ENCODE measurements at places on chromosomes 7 and 10.

DNA sequence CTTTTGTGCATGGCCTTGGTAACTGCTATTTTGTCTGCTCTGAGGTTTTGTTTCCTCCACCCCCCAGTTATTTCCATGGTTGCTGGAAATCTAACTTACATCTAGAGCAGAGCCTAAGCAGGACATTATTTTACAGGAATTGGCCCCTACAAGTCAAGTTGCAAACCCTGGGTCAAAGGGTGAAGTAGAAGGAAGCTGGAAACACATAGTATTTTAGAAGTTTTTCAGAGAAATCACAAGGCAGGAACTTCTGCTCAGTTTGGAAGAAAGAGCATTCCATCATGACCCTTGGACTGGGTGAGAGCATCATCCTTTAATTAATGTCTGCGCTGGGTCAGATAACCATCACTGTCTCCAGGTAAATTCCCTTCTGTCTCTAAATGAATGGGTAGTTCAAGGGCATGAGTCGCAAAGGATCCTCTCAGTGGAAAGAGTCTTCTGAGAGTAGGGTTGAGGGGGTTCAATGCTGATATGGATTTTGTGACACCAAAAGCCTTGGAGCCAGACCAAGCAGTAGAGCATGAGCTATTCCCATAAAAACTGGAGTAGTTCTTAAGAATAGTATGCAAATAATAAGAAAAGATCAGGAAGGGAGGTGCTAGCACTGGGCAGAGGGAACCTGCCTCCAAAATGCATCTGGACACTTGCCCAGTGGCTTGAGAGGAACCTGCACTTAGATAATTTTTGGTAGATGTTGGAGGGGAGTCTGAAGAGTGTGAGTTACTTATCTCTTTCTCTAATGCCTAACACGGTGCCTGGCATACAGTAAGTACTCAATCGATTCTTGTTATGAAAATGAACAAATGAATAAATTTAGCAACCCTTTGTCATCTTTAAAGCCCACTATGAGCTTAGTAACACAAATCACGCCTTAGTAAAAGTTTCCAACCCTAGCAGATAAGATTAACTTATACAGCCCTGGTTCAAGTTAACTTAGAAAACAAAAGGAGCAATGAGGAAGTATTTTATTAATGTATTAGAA, 160.6 kb upstream of the ADO start:
- no peak for DNase-seq

DNA sequence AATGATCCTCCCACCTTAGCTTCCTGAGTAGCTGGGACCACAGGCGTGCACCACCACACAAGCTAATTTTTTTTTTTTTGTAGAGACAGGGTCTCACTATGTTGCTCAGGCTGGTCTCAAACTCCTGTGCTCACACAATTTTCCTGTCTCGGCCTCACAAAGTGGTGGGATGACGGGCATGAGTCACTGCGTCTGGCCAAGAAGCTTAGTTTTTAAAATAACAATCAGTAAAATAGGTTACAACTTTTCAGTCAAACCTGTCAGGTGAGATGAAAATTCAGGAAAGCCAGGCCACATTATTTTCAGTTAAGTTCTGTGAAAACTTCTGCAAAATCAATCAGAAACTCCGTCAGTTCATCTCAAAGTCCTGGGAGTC, 55.4 kb downstream of the FAM241B start:
- DNase-seq: no peak

GRCh38 chr7:158257001-158257400, 330.6 kb downstream of the PTPRN2 start:
- no peak for DNase-seq

- DNase-seq: no peak
These were observed 38.9 kb upstream of the CHST15 start for GRCh38 chr10:124132306-124132705.

GRCh38 chr7:149772241-149772955, 990 bp downstream of the ZNF467 start:
- DNase-seq: peak; percentile 55

GRCh38 chr10:48221814-48222213, 52.7 kb downstream of the FRMPD2 start:
- DNase-seq: no peak

DNA sequence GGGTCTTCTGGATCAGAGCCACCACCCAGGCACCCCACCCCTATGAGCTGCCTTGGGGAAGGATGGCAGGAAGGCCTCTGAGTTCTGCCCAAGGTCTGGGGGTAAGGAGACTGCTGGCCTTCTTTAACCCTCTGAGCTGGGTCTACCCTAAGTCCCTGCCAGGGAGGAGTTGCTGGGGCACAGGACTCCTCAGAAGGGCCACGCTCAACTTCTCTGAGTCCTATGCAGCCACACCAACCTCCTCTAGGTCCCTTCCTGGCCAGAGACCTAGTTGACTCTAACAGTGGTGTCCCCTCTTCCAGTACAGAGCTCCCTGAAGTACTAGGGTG, 2.6 kb upstream of the NEURL1 start:
- DNase-seq: no peak

DNA sequence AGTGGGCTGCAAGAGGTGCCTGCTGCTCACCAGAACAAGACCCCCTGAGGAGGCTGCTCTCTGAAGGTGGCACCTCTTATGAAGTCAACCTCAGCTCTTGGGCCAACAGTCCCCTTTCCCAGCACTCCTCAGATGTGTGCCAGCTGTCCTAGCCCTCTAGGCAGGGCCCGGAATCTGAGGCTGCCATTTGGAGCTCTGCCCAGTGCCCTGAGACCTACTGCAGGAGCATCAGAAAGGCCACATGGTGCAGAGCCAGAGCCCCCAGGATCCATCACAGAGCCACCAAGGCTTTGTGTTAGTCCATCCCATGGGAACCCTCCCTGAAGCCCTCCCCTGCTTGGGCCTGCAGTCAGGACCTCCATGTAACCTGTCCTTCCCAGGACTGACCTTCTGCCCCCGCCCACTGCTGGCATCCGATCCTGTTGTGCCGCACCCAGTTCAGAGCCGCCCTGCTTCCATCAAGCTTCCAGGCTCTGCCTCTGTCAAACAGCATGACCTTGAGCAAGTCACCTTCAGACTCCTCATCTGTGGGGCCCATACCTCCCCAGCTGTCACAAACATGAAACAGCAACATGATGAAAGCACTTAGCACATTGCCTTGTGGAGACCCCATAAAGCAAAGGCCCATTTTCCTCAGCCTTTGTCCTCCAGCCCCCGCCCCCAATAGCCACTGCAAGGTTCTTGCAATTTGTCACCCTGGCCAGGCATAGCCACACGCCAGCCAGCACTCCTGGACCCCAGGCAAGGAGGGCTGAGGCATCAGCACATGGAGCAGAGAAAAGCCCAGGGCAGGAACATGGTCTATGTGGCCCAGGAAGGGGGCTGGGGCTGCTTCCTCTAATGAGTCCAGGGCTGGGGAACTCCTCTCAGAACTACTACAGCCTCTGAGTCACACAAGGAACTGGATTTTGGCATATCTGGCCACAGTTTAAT, 51.7 kb downstream of the GRID1 start:
- DNase-seq: no peak

- no peak for DNase-seq
These were observed 12.5 kb downstream of the STN1 start for GRCh38 chr10:103905441-103905840.

DNA sequence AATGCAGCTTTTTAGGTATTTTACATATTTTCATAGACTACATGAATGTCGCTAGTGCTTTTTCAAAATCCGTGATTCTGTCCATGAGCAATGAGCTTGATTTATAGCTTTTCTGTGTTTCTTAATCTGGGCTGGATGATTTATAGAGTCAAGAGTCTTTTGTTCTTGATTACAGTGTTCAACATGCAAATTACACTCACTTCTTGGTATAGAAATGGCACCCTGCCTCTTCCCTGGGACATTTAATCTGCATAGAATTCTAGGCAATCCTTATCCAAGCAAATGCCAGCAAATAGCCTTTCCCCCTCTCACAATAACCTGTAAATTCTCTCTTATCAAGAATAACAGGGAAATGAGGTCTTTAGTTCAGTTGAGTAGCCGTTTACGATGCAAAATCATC, 246.2 kb upstream of the SEMA3C start:
- DNase-seq: no peak

GRCh38 chr10:104232613-104233102, 494 bp upstream of the CFAP43 start:
- no peak for DNase-seq

DNA sequence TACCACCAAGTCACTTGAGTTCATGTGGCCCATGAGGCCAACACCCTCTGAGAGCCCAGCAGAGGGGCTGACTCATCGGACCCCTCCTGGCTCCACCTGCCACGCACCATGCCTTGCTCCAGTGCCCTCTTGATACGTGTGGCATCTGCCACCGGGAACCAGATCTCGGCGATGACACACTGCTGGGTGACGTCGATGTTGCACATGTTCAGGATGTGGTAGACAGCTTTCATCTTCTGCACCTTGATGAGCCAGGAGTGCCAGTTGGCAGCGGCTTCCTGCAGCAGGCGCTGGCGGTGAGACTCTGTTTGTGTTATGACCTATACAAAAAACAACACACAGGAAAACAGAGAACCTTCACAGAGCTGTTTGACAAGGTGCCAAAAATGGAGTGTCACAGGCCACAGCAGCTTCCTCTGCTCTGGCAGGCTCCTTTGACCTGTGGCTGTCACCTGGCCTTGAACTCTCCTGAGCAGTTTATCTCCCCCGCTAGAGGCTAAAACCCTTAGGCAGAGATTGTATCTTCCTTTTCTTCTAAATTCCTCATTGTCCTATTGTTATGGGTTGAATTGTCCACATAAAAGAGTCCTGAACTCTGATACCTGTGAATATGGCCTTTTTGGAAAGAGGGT, 45.2 kb upstream of the TMEM213 start:
- no peak for DNase-seq

DNA sequence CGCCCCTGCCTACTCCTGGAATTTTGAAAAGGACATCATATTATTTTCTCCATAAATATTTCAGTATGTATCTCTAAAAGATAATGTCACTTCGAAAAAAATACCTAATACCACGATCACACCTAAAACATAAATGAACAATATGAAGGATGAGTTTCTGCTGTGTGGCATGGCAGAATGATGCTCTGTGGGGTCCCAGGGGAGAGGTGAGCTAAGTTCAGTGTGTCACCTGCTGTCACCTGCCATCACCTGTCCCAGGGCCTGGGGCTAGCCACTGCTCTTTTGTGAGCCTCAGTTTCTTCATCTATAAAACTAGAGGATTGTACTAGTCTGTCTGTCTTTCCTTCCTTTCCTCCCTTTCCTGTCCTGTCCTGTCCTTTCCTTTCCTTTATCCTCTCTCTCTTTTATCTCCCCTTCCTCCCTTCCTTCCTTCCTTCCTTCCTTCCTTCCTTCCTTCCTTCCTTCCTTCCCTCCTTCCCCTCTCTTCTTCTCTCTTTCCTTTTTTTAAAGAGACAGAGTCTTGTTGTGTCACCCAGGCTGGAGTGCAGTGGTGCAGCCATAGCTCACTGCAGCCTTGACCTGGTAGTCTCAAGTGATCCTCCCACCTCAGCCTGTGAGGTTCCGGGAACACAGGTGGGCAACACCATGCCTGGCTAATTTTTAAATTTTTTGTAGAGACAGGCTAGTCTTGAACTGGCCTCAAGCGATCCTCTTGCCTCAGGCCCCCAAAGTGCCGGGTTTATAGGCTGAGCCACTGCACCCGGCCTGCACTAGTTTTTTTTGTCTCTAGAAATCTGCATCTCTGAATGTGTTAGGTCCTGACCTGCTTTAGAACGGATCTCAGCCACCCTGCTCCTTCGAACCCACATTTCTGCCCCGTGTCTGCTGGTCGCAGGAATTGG, 43.1 kb downstream of the CUX1 start:
- DNase-seq: no peak

DNA sequence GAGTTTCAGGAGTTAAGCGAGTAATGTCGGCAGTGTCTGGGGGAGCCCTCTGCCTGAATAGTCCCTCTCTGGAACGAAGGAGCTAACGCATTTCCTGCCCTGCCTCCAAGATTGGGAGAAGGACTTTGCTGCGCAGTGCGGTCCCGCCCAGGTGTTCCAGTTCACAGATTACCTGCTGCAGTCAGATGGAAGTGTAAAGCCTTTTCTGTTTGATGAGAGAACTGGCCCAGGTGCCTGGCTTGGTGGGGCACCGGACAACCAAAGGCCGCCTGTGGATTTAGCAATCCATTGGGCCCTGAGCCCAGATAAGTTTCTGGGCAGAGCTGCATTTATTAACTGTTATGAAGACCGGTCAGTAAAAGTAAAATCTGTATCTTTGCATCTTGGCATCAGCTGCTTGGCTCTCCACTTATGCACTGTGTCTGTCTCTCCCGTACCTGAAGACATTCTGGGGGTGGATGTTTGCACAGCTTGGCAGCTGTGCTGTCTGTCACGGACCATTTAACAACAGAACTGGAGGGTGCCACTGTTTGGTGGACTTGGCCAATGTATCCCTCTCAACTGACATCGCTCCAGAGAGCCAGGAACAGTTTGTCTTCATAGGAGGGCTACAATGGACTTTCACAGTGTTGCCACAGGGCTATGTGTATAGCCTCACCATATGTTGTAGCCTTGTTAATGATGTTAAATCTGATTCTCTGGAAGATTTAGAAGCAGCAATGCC, 654.7 kb upstream of the ZWINT start:
- DNase-seq: no peak

DNA sequence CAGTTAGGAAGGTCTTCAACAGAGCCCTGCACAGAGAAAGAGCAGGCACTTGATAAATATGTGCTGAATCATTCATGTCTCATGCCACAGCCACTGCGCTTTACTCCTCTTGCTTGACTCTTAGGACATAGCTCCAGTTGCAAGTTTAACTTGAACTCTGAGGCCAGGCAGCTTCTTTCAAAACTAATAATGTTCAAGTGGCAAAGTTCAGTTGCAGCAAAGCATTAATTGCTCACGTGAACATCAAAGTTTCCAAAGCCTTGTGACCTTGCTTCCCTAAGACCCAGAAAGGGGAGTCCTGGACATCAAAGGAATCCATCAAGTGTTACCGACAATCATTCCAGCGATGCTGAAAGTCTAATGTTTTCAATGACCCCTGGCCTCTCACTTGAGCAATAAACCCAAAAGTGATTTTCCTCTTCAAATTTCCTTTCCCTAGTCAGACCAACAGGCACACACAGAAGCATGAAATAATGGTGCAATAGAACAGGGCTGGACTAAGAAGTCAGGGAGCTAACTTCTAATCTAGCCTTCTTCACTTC, 21.8 kb upstream of the TECTB start:
- no peak for DNase-seq

DNA sequence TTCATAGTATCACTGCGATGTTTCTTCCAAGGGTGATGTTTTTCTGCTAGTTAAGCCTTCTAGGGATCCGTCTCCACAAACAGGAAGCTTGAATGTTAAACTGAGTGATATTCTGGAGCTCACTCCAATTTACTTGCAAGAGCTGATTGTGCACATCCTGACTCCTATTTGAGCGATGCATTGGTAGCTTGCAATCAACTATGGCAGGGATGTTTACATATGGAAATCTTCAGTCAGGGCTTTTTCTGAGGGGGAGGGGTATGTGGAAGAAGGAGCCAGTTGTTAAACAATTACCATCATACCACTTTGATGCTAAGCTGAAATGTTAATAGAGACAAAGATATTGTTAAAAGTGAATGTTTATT, 43.2 kb upstream of the NXPH1 start:
- DNase-seq: no peak
